ENCODE measurements at places on chromosomes 2 and 18. TPM values are rescaled to one million over a fixed set of nuclear protein-coding genes. Genes with fewer than 3 reads are reported as not detected.

DNA sequence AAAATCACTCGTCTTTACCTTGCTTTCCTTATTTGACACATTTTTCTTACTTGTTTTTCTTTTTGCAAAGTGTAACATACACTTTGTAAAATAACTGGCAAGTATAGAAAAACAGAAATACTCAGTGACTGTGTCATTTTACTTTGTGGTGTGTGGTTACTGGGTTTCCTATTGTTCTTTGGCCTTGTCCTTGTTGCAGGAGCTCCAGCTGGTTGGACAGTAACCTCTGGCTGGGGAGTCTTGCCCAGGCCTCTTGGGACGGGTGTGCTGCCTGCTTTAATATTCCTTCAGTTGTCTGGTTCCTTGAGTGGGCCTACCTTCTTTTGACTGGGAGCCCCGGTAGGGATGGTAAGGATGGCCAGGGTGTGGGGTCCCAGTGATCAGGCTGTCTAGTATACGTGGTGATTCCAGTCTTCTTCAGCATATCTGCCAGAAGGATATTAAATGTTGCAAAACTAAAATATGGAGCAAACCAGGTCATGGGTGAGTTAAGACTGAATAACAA lies 53.8 kb downstream of the RNF144A start:
- no peak for DNase-seq

RNF138 gene
- total RNA-seq = 8.0 TPM

DNA sequence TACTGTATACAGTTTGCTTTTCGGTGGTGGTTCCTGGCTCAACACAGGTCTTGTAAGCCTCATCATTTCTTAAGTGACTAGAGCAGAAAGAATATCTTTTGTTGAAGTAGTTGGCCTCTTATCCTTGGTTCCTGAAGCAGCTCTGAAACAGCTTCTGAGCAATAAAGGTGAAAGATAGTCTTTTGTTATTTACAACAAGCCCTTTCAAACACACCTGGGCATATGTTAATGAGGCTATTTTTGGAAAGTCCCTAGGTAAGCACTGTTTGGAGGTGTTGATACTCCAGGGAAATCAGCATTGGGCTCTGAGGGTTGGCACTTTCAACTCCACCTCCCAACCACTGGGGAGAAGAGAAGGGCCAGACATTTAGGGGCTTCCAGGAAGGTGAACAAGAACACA lies 211.0 kb downstream of the MCFD2 start:
- no peak for DNase-seq

GRCh38 chr18:42030586-42031182 lies 75.7 kb downstream of the PIK3C3 start:
- DNase-seq = no peak

DNA sequence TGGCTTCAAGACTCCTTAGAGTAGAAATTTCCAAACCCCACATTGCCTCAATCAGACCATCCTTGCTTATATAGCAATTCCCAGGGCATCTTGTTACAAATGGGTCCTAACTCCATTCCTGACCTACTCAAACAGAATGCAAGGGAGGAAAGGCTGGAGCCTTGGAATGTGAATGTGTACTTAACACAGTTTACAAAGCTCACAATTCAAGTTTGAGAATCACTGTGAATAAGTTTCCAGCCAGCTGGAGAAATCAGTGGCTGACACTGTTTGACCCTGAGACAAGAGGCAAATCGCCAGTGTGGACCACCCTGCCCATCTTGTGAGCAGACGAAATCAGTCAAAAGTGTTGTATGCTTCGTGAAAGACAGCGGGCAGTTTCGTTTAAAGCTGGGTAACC lies 65.5 kb downstream of the SOWAHC start:
- DNase-seq = no peak

TBC1D8 gene
- 37.9 TPM for total RNA-seq

D2HGDH gene
- total RNA-seq = 19.6 TPM

DNA sequence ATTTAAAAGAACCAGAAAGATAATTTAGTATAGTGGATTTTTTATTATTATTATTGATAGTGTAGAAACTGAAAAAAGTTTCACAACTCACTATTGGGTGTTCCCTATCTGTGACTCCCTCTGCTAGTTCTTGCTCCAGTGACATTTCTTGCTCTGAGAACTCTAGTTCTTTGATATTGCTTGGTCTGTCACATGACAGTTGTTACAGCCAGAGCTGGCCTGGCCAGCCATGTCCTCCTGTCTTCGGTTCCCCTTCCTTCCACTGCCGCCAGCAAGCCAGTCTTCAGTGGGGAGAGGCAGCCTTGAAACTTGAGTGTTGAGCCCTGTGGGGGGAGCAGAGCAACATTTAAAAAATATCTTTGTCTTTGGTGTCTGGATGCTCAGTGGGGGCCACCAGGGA lies 7.6 kb upstream of the THOC1 start:
- no peak for DNase-seq

CCDC102B gene
- total RNA-seq = 3.9 TPM

GRCh38 chr18:40055262-40055661 lies 1899.8 kb upstream of the PIK3C3 start:
- DNase-seq = no peak

DNA sequence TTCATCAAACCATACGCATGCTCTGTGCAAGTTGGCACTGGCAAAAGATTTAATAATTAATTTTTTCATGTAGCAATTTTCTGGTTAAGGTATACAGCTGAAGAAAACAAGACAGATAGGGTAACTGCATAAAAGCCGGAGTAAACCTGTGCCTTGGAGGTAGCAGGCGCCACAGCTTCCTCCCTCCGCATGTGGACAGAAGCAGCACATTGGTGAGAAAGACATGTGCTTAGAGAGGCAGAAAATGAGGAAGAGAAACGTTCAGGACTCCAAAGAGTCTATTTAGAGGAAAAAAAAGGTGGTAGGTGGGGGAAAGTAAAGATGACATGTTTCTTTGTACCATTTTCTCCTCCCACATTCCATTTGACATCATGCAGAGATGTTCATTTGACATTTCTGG lies 9.3 kb downstream of the ST6GAL2 start:
- DNase-seq = no peak

DNA sequence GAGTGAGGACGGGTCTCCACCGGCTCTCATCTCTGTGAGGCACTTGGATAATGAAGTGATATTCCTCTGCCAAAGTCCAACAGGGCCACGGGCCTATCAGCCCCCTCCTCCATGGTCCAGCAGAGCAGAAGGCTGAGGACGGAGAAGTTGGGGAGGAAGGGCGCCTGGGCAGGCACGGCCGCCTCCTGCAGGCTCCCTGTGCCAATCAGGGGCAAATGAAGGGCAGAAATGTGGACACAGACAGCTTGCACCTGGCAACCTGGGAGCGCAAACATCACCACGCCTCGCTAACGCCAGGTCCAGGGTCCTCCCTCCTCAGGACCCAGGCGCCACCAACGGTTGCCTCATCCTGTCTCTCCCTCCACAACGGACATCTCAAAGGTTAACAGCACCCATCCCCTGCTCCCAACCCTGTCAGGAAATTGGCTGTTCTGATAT lies 24.3 kb downstream of the SMAD7 start:
- no peak for DNase-seq

DNA sequence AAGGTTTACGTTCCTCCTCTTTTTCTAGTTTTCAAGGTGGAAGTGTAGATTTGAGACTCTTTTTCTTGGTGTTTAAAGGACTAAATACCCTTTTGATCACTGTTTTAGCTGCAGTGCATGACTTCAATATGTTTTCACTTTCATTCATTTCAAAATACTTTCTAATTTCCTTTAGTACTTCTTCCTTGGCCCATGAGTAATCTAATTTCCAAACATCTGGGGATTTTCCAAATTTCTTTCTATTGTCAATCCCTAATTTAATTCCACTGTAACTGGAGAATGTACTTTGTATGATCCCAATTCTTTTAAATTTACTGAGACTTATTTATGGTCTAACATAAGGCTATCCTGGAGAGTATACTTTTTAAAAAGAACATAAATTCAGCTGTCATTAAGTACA lies 3.8 kb upstream of the RHBDD1 start:
- no peak for DNase-seq

DNA sequence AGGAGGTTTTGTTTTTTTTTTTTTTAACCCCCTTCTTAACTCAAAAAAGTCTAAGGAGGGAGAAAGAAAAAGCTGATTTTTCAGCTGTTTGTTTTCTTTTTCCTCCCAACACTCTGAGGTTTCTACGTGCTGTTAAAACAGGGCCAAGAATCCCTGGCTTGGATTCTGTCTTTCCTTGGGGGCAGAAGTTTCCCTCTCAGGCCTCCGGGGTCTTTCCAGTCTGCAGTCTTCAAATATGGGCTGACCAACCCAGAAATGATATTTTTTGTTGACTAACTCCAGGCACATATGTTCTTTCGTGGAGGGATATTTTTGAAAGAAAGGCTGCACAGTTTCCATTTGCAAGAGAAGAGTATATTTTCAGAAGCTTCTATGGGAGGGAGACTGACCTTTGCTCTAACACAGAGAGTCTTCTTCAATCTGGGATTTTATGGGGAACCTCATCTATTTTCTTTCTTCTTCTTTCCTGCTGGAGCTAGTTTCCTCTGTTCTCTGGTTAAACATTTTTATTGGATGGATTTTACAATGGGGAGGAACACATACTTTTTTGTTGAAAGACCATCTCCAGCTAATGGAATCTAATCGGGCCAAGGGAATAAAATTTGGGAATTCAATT lies 93.3 kb upstream of the SPRED2 start:
- DNase-seq = no peak

- DNase-seq = no peak
Measured at GRCh38 chr18:78242254-78242643, 737.4 kb upstream of the SALL3 start.

DNA sequence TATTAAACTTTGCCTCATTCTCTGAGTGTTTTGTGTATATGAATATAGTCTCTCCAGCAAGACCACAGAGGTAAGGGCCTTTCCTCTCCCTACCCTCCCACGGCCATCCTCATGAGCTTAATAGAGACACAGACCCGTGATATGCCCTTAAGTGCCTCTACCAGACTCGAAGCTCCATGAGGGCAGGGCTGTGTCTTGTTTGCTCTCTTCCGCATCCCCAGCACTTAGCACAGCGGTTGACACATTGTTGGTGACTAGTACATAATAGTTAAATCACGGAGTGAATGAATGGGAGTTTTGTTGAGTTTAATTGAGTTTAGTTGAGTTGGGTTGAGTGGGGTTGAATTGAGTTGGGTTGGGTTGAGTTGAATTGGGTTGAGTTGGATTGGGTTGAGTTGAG lies 122.3 kb downstream of the ZFP36L2 start:
- DNase-seq = no peak

RESP18 gene
- total RNA-seq = not detected

BOLL gene
- not detected for total RNA-seq

IFIH1 gene
- 6.0 TPM for total RNA-seq

CYP27C1 gene
- total RNA-seq = 0.05 TPM

CERS6 gene
- 65.7 TPM for total RNA-seq

- no peak for DNase-seq
Measured at GRCh38 chr2:126385441-126385840, 270.5 kb upstream of the GYPC start.

DNA sequence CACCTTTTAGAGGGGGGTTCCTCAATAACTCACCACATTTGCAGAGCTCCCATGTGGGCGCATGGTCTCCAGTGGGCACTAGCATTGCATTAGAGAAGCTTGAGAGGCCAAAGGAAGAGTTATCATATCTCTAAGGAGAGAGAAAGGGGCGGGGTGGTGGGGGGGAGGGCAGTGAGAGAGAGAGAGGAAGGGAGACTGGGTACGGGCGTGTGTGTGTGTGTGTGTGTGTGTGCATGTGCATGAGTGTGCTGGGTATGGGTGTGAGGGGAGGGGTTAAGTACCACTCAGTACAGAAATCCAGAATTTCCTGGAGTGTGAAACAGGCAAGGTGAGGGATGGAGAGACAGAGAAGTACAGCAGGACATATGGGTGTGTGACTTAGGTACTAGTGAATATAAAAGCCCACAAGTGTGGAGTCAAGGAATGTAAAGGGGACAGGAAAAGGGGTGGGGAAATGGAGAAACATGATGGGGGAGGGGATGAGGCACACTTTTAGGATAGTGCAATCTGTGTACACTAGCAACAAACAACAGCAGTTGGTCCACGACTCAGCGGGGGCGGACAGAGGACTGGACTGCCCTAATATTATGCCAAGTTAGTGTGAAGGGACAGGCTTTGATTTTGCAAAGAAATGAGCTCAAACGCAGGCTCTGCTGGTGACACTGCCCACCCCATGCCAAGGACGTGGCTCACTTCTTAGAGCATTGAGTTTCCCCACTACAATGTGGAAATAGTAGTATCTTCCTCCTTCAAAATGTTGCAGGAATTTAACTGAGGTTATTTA lies 91.3 kb downstream of the SPRED2 start:
- no peak for DNase-seq

MAP3K19 gene
- not detected for total RNA-seq

- no peak for DNase-seq
Measured at GRCh38 chr2:21633466-21633865, 509.7 kb downstream of the TDRD15 start.

GRCh38 chr2:166239548-166239947 lies 111.7 kb upstream of the SCN1A start:
- no peak for DNase-seq

DNA sequence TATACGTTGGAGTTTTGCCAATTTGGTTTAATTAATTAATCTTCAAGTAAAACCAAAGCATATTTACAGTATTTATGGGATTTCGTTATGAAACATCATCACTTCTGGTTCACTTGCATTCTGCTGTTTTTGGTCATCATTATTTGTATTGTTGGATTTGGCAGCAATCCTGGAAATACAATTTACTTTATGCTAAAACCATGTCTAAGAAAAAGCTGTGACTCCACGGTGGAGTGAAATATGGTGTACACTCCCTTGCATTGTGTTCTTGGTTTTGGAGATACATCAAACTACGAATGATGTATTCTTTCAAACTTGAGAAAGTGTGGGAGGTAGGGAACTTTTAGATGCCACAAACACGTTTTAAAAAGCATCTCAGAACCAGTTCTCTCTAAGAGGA lies 106.4 kb downstream of the CTAGE1 start:
- DNase-seq = no peak

DNA sequence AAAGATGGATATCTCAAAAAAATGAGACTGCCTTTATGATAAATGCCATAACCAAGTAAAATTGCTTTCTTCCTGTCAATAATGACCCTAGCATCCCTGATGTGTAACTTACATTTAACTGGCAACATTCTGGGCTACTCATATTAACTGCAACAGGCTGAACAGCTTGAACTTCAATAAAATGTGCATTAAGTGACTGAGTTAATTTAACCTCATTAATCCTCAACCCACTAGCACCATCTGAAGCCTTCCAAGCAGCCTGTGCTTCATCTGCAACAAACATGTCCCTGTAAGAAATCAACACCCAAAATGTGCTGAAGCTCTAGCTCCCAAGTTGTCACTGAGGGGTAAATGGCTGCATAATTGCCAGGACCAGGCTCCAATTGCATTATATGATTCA lies 296.2 kb upstream of the ZC3H15 start:
- DNase-seq = no peak

- DNase-seq = no peak
Measured at GRCh38 chr18:69951182-69951581, 3.5 kb upstream of the CD226 start.

Data from Right ventricle myocardium inferior (tissue), 1 donor.